Activated CD4-positive, alpha-beta T cell treated with anti-CD3 and anti-CD28 coated beads, Interleukin-2, amount 50 U/mL, for 48 hours (primary cell): ENCODE measurements at places on chromosomes 3 and 15.

DNA sequence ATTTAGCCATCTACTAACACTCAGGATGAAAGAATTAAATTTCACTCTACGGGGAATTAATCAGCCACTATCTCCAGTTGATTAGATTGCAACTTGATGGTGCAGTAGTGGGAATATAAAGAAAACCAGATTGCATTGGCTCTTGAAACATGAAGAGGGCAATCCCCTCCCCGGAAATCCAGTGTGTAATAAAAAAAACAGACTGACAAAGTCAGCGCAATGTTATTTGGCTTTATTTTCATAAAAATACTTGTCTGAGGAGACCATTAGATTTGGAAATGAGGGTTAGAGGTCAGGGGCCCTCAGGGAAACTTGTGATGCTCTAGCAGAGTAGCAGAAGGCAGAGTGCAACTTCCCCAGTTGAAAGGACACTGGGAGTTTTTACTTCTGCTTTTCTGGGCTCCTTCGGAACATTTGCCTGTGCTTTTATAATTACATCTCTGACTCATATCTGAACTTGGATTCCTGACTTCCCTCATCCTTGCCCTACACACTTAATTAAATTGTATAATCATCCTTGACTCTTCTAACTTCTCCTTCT, 326.8 kb downstream of the TUSC7 start:
- DNase-seq: no peak

GRCh38 chr3:109731639-109732473, 394.5 kb upstream of the DPPA4 start:
- peak; percentile 49 for DNase-seq

DNA sequence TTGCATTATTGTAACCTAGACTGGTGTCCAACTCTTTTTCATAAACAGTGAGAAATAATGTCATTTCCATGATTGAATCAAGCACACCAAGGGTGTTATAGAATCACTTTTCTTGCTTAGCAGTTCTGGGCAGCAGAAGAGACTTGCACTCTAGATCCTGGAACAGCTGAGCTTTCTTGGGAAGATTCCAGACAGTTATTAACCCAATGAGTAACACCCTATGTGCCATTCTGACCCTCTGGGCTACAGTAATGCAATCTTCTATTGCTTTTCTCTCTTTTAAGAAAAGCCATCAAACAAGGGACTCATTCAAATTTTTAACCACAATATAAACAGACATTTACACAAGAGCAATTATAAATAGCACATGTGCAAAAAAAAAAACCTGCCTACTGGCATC, 39.3 kb upstream of the USP3 start:
- no peak for DNase-seq

DNA sequence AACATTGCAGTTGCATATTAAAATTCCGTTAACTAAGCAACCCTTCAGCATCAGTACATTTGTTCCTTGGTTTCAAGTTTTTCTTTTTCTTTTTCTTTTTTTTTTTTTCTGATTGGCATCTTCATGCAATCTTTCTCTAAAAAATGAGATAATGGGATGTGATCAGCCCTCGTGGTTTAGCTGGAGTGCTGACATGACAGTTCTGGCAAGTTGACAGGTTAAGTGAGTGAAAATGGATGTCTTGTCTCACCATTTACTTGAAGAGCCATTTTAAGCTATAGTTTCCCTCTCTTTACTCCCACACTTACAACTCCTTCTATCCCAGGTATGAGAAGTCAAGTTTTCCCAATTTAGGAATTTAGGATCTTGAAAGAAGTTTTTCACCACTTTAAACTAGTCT, 495.2 kb downstream of the ROBO2 start:
- no peak for DNase-seq

- DNase-seq: no peak
Observed at GRCh38 chr3:27089068-27089467, 280.1 kb downstream of the NEK10 start.

- DNase-seq: no peak
Observed at GRCh38 chr15:51830276-51830806, 888 bp downstream of the TMOD3 start.

GRCh38 chr3:153553605-153553945, 391.5 kb downstream of the RAP2B start:
- no peak for DNase-seq

DNA sequence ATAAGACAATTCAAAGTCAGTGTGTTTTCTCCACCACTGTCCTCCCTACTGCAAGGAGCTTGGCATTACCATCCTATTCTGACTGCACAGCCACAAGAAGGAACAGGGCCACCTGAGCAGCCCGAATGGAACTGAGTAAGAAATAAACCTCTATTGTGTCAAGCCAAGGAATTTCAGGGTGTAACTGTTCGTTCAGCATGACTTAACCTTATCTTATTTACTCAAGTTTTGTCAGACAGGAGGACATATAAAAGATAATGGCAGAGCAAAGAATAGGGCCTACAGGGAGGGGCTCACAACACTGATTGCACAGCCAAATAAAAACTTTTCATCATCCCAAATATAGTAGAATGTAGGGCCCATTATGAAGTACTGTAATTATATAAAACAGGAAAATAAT, 236.1 kb downstream of the NEK10 start:
- no peak for DNase-seq

- peak; percentile 72 for DNase-seq
Observed at GRCh38 chr3:102673271-102674115, 238.7 kb downstream of the ZPLD1 start.

DNA sequence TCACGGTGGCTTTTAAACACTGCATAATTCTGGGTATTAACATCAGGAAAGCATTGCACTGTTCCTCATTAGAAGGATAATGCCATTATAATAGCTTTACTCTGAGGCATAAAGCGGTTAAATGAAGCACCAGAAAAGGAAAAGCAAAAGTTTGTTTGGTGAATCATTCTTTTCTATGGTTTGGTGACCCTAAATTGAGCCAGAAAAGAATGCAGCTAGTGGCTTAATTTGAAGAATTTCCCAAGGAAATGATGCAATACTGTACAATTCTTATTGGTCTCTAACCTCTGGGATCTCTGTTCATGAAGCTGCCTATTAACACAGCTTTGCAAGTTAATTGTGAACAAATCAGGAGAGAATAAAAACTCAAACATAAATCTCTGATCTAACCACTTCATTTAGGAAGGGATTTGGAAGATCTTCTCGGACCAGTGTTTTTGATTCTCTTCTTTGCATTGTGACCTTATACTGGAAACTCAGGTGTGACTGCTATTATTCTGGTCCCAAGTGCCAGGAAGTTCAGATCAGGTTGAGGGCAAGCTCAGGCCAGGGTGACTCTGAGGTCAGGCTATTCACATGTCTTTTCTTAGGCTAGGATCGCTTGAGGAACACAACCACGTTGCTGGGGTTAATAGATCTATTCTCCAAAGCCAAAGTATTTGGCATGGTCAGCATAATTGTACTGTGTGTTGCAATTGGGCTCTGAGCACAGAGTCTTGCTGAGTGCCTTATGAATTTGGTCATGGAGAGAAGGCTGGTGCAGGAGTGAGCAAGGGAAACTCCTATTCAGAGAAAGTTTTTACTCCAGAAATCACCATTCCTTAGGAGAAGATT, 11.3 kb upstream of the DLG1 start:
- DNase-seq: no peak

- DNase-seq: no peak
Observed at GRCh38 chr3:44343421-44343820, 4.9 kb downstream of the TCAIM start.

DNA sequence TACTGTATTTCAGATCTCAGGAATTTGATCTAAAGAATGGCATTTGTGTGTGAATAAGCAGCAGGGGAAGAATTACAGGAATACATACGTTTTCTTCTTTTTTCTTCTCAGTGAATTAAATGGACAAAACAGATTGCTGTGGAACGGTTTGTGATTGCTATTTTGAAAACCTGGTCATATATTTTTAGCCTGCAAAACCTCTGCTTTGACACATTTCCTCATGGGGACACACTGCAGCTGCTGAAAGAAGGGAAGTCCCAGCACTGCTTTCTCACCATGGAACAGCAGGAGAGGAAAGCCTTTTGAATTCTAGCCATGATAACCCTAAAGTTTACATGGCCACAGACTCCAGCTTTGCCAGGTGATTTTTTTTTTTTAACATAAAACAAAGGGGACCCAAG, 315.0 kb downstream of the OXSM start:
- no peak for DNase-seq

- no peak for DNase-seq
Observed at GRCh38 chr3:111246967-111247760, 175.5 kb downstream of the NECTIN3 start.

GRCh38 chr15:60829416-60829815, 350.5 kb upstream of the ICE2 start:
- no peak for DNase-seq

DNA sequence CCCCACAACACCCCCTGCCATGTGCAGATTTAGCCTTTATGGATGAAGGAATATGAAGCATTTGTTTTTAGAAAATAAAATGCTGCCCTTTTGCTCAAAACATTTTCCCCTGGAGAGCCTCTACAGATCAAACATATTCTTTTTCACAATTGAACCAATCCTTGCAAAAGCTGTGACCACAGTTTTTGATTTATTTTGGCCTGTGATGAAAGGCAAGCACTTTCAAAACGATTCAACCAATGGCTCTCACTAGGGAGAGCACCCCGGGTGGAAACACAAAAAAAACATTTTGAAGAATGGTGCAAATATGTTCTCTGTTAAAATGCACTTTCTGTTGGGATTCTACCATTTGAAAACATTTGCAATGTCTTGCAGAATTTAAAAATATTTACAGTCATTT, 476.0 kb upstream of the ONECUT1 start:
- DNase-seq: no peak

DNA sequence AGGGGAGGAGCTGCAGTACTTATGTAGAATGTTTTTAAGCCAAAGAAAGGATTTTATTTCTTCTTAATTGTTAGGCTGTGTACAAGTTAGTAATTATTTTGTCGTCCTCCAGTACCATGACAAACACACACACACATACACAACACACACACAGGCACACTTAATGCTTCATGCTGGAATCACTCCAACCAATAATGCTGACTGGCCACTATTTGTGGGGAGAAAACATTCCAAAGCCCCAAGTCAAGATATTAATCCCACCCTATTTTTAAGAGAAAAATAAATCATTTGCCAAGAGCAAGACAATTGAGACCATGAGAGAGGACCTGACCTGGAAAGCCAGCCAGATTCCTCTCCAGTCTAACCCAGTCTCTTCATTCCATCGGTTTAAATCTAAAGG, 51.8 kb upstream of the TMCO5A start:
- DNase-seq: no peak

DNA sequence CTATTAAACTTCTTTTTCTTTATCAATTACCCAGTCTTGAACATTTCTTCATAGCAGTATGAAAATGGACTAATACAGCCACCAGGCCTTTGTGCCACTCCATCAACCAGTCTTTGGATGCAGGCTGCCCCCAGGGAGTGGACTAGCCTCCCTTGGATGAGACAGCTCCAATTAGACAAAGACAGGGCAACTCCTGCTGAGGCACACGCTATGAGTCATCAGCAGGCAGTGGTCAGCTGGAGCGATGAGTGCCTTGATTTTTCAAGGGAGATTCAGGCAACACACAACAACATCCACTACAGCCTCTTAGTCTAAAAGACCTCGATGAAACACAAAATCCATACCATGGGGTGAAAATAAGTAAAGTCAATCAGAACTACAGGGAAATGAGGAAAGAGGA, 160.1 kb downstream of the ARRDC4 start:
- DNase-seq: no peak

GRCh38 chr15:57070674-57071073, 152.2 kb downstream of the TCF12 start:
- DNase-seq: no peak

DNA sequence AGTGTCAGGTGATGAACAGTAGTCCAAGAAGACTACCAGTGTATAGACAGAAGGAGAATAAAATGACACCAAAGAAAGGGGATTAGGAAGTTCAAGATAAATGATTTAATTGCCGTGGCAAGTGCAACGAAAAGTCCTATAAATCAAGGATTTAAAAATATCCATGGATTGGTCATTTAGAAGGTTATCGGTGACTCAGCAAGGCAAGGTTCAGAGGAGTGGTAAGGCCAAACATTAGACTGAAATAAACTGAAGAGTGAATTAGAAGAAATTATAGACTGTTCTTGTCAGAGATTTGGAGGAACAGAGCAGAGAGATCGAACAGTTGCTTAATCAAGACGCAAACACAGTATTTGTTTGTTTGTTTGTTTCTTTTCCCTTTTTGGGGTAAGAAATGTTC, 211.9 kb upstream of the KCNMB2 start:
- DNase-seq: no peak

- DNase-seq: no peak
Observed at GRCh38 chr3:101513419-101513986, 491 bp upstream of the SENP7 start.

DNA sequence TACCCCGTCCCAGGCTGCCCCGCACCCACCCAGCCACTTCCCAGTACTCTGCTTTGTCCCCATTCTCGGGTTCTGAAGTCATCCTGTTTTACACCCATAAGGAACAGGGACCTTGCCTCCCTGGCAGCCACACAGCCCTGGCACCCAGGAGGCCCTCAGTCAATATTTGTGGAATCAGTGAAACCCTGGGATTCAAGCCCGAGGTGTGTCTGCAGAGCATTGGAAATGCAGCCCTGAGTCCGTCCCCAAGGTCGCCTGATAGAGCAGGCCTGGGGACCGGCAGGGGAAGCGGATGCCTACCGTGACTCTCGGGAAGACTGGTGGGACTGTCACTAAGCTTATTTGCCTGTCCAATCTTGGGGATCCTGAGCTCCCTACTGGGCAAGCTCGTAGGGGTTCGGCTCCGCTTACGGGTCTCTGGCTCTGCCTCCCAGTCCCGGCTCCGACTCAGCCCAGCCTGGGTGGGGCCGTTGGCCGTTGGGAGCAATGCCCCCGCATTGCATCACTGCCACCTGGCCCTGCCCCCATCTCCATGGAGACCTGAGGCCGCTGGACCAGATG, 64.4 kb upstream of the TAMM41 start:
- no peak for DNase-seq

DNA sequence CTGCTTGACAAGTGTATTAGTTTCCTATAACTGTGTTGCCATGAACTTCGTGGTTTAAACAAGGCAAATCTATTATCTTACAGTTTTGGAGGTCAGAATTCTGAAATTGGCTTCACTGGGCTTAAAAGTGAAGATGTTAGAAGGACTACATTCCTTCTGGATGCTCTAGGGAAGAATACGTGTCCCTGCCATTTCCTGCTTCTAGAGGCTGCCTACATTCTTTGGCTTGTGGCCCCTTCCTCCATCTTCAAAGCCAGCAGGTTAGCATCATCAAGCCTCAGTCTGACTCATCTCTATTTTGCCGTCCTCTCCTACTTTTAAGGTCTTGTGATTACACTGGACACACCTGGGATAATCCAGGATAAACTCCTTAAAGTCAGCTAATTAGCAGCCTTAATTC, 327.7 kb downstream of the SATB1 start:
- no peak for DNase-seq
